ENCODE measurements at places on chromosomes 16 and 17.

GRCh38 chr17:57946798-57947358, 8.3 kb downstream of the CUEDC1 start:
- no peak for DNase-seq

GRCh38 chr16:5678371-5678770, 580.8 kb upstream of the EEF2KMT start:
- DNase-seq, result no peak

GRCh38 chr16:8951447-8952280, 12.0 kb downstream of the USP7 start:
- no peak for DNase-seq

- DNase-seq, result no peak
These were observed 8.6 kb upstream of the SKAP1 start for GRCh38 chr17:48438516-48439061.

- no peak for DNase-seq
These were observed 19.2 kb upstream of the USP22 start for GRCh38 chr17:21061971-21062526.
